ENCODE measurements at places on chromosomes 2 and 18. TPM values are rescaled to one million over a fixed set of nuclear protein-coding genes. Genes with fewer than 3 reads are reported as not detected.

DNA sequence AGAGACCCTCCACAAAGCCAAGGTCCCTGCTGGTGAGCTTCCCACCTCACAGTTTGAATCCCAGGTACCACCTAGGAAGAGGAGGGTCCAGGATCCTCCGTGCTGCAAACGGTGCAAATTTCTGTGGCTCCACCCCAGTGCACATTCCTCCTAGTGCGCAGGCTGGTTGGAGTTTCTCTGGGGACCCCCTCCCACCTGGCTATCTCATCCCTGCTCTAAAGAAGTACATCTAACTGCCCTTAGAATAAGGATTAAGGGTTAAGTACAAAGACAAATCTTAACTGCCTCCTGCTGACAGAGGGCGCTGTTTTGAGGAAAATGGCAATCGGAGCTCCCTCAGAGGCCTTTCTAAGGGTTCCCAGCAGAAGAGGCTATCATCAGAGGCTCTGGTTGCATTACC lies 109.6 kb upstream of the FSIP2 start:
- peak; percentile 68 for DNase-seq

- DNase-seq = peak; percentile 23
Observed at GRCh38 chr18:72541871-72542332, 2.2 kb downstream of the CBLN2 start.

GRCh38 chr2:144522897-144523595 lies 3.1 kb upstream of the ZEB2 start:
- DNase-seq = peak; percentile 86

DNA sequence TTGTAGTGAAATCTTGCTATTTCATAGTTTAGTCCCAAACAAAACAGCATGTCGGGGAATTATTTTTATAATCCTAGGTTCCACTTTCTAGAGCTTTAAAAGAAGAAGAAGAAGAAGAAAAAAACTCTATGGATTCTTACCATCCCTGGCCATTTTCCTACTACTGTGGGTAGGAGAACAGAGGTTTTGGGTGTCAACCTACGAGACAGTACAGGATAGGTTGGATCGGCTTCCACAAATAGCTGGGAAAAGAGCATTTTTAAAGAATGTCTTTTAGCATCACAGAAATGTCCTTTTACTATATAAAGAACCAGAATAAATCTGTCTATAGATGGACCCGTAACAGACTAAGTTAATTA lies 65.2 kb downstream of the RBMS1 start:
- DNase-seq = no peak

GRCh38 chr2:179594268-179595112 lies 266.9 kb downstream of the ZNF385B start:
- no peak for DNase-seq

- DNase-seq = no peak
Observed at GRCh38 chr18:79697976-79698375, 18.4 kb downstream of the CTDP1 start.

DNA sequence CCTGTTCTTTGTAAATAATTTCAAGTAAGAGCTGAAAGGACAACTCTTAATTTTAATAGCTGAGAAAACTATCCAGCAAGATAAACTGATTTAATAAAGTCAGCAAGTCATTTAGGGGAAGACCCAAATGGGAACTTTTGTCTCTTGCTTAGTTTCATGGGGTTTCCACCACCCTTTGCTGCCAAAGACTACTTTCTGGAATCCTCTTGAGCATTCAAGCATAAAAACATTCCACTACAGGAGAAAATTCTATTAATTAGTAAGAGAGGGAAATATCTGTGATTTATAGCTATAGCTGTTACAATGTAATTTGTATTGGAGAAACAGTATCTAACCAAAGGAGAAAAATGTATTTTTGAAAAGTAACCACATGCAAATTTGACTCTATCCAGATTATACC lies 20.6 kb downstream of the EFEMP1 start:
- no peak for DNase-seq

GRCh38 chr2:197322143-197322542 lies 11.6 kb upstream of the ANKRD44 start:
- DNase-seq = no peak

GRCh38 chr2:10046931-10047330 lies 3.6 kb downstream of the KLF11 start:
- no peak for DNase-seq

DNA sequence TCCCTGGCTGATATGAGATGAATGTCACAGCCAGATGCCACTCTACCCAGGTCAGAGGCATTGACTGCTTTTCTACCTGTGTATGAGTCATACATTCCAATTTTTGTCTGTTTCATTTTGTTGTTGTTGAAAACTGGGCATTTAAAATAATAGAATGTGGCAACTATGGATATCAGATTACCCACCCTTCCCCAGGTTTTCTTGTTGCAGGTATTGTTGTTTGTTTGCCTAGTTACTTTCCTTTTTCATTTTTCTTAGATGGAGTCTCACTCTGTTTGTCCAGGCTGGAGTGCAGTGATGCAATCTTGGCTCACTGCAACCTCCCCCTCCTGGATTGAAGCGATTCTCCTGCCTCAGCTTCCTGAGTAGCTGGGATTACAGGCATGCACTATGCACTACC lies 70.2 kb downstream of the LRRC30 start:
- no peak for DNase-seq

- no peak for DNase-seq
Observed at GRCh38 chr2:209501579-209501978, 77.7 kb downstream of the MAP2 start.

GRCh38 chr2:96112501-96113366 lies 3.6 kb downstream of the ADRA2B start:
- DNase-seq = no peak

- DNase-seq = no peak
Observed at GRCh38 chr2:215411941-215412743, 23.7 kb downstream of the FN1 start.

DNA sequence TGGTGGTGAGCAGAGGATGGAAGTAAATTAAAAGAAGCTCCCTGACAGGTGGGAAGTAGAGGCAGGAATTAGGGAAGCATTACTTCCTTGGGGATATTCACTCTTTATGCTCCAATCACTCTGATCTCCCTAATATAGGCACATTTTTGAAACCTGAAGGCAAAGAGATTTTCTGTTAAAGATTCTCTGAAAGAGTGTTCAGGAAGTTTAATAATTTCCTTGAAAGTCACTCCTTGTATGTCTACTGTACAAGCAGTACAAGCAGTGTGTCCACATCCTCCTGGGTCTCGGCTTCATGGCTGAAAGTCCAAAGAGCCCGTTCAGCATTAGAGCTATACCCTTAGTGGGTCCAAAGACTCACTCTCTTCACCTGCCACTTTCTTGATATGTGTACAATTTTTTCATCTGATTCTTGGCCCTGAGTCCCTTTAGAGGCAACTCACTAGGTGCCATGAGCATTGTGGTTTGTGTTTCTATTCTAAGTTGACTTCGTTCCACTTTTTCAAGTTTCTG lies 60.2 kb downstream of the AAK1 start:
- no peak for DNase-seq

DNA sequence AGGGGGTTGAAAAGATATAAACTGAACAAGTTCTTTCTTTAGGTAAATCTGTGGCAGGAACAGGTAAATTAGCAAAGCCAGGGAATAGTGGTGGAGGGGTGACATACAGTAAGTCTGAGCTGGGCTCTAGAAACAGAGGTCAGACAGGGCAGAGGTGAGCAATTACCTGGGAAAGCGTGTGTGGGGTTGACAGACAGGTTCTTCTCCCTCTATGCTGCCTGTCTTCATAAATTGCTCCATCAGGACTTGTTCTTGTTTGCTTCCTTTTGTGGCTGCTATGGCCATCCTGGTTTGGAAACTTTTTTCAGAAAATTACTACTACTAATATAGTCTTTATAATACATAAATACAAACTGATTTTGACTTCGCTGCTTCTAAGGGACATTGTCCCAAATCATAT lies 3.4 kb upstream of the ANKRD12 start:
- DNase-seq = no peak

- DNase-seq = no peak
Observed at GRCh38 chr2:119698246-119698645, 19.2 kb downstream of the TMEM177 start.

- DNase-seq = no peak
Observed at GRCh38 chr2:13676269-13676668, 956.2 kb upstream of the LRATD1 start.

DNA sequence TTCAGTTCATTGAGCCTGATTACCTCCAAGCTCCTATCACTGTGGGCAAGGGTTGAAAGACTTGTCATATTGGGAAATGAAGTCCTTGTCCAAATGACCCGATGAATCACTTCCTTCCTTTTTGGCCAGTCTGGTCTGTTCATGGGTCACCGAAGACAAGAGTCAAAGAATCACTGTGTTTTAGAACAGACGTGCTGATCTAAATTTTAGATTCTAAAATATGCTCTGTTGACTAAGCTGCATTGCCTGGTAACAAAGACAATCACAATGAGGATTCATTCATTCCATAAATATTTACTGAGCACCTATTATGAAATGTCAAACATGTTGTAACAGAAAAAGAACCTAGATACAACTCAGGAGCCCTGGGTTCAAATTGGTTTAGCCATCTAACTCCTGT lies 99.4 kb upstream of the RND3 start:
- DNase-seq = no peak

- DNase-seq = no peak
Observed at GRCh38 chr2:147451902-147452515, 392.8 kb upstream of the ACVR2A start.

DNA sequence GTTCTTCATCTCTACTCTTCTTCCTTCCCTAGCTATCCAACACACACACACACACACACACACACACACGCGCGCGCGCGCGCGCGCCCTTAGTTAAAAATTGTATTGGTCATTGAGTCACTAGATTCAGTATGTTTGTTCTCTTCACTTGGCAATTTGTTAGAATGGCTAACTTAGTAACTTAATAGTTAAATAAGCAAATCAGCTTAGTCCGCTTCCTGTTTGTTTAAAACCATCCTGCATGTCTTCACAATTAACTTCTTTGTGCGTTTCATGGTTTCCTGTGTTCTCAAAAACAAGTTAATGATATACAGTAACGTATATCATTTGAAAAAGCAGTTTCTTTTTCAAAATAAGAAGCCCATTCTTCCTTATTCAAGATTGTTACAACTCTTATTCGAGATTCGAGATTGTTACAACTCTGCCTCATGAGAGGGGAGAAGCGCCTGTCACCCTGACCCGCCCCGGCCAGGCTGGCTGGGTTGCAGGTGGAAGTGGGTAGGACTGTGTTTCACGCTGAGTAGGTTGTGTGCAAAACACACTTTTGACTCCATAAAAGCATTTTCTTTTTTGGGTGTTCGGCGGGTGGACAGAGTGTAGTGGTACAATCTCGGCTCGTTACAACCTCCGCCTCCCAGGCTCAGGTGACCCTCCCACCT lies 9.5 kb upstream of the CNNM3 start:
- no peak for DNase-seq

GRCh38 chr18:11818486-11819203 lies 32.6 kb upstream of the CHMP1B start:
- no peak for DNase-seq

DNA sequence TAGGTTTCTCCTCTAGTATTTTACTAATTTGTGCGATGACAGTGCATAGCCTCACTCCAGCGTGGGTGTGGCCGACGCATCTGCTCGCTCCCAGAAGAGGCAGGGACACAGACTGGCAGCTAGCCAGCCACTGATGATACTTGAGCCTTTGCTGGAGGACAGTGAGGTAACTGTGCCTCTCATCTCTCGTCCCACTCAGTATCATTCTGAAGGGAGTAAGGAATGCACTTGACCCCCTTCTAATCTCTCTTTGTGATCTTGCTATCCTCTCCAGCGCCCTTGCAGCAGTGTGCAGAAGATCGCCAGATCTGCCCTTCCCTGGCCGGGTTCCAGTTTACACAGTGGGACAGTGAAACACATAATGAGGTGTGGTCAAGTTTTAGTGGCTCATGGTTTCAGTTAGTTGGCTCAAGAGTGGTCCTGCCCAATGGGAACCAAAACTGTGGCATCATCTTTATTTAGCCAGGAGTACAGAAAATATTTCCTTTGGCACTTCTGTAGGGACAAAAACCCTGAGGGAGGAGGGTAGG lies 17.5 kb downstream of the NCAPH start:
- peak; percentile 83 for DNase-seq

B3GNT2 gene
- 20.9 TPM for total RNA-seq

ALPG gene
- total RNA-seq = 1.0 TPM

POTEJ gene
- 76.1 TPM for total RNA-seq

FAP gene
- 2.6 TPM for total RNA-seq

DNMT3A gene
- 36.3 TPM for total RNA-seq

MEIS1 gene
- 13.8 TPM for total RNA-seq

OTOS gene
- total RNA-seq = not detected

CTAGE1 gene
- 4.2 TPM for total RNA-seq

LHCGR gene
- 1.5 TPM for total RNA-seq

TNFRSF11A gene
- total RNA-seq = 2.4 TPM

Measured in testis (tissue), 5 donors.